Fibroblast of lung (primary cell): ENCODE measurements at places on chromosomes 2 and 18. TPM values are rescaled to one million over a fixed set of nuclear protein-coding genes. Genes with fewer than 3 reads are reported as not detected.

DNA sequence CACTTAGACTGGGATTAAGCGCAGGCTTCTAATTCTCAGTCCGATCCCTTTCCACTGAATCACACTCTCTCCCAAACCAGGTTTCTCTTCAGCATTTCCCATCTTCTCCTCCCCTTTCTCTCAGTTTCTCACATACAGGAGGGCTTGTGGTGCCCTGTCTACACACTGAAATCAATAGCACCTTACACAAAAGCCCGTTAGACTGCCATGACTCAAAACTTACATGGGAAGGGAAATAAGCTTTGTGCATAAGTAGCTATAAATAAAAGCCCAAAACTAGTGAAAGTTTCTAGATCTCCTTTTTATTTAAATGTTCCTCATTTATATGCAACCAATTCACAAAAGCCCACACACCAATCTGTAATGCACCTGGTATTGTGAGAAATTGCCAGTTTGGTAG lies 318.4 kb downstream of the TXNL1 start:
- DNase-seq, result no peak

DNA sequence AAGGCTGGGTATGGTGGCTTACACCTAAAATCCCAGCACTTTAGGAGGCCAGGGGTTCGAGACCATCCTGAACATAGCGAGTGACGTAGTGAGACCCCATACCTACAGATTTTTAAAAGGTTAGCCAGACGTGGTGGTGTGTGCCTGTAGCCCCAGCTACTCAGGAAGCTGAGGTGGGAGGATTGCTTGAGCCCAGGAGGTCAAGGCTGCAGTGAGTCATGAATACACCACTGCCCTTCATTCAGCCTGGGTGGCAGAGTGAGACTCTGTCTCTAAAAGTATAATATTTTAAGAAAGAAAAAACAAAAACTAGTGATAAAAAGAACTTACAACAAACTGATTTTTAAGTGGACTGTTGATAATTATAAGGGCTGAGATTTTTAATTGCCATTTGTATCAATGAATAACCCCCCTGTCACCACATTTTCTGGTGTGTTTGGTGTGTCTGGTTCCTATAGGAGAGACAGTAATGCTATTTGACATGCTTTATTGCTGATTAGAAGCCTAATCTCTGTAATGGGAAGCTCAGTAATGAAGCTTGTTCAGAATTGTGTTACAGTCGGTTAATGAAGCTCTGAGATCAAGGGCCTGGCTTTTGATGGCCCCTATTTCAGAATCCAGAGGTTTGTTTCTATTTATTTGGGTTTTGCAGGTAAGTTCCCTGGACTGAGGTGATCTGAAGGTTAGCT lies 147.0 kb downstream of the NEDD4L start:
- DNase-seq, result no peak

C2orf81 gene
- 0.25 and 0.37 TPM in 2 replicates for polyA plus RNA-seq

ST6GAL2 gene
- polyA plus RNA-seq, result not detected in 2 replicates

DNA sequence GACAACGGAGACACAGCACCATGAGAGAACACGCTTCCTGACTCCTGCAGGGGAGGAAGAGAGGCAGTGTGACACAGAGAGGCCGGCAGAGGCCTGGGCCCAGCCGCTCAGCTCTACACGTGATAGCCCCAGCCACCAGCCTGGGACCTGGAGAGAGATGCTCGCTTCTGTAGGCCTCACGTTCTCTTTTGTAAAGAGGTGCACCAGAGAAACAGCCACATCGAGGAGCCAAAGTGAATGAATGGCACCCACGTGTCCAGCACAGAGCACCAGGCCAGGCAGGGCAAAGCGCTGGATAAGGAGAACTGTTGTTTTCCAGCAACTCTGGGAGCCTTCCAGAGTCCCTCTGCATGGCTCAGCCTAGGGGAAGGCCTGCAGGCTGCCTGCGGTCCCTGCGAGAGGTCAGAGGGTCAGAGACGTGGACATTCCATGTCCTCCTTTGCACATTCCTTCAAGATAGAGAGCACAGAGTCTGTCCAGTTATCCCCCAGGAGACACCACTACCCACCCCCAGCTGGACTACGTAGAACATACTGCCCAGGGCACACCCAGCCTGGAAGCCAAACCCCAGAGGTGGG lies 14.2 kb downstream of the LIMS2 start:
- peak; percentile 54 for DNase-seq

GRCh38 chr2:88126772-88127637 lies 857 bp downstream of the FABP1 start:
- no peak for DNase-seq

GRCh38 chr2:110804915-110805314 lies 72.5 kb downstream of the ACOXL start:
- DNase-seq, result no peak

- DNase-seq, result no peak
Measured at GRCh38 chr2:30605197-30605596, 158.2 kb downstream of the LCLAT1 start.

- DNase-seq, result no peak
Measured at GRCh38 chr2:103781313-103781712, 1019.5 kb downstream of the TMEM182 start.

SERPINB8 gene
- polyA plus RNA-seq, result 21.0 and 24.8 TPM in 2 replicates

MEP1B gene
- polyA plus RNA-seq, result not detected in 2 replicates

DNA sequence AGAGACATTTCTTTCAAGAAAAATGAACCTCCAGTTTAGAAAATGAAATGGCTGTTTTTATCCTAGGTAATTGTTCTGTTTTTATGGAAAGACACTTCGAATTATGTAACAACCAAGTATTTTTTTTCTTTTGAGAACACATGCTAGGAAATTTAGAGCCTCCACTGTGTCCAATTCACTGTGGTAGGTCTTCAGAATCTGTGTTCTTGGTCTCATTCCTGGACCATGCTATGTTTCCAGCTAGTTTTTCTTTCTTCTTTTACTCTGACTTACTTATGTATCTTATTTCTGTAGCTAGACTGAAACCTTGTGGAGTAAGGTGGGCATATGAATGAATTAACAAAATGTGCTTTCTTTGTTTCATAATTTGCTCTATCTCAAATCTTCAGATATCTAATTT lies 391.7 kb upstream of the KLHL29 start:
- DNase-seq, result no peak

LRP1B gene
- polyA plus RNA-seq, result 0.01 TPM in 1 of 2 replicates, not detected in the other

GRCh38 chr2:120398996-120399888 lies 53.3 kb downstream of the INHBB start:
- no peak for DNase-seq

DNA sequence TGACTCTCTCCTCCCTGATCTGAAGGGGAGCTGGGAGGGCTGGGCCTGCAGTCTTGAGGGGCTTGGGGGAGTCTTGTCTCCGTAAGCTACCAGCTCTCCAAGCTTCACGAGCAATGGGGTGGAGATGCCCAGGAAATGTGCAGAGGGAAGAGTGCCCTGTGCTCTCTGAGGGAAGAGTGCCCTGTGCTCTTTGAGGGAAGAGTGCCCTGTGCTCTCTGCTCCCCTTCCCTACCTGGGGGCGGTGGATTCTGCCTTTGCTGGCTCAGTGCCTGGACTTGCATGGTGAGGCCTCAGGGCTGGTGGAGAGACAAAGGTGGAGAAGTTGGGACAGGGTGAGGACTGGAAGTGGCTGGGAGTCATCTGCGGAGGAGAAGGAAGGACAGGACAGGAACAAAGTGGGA lies 72.7 kb downstream of the TWIST2 start:
- no peak for DNase-seq

FABP1 gene
- not detected in 2 replicates for polyA plus RNA-seq

DNA sequence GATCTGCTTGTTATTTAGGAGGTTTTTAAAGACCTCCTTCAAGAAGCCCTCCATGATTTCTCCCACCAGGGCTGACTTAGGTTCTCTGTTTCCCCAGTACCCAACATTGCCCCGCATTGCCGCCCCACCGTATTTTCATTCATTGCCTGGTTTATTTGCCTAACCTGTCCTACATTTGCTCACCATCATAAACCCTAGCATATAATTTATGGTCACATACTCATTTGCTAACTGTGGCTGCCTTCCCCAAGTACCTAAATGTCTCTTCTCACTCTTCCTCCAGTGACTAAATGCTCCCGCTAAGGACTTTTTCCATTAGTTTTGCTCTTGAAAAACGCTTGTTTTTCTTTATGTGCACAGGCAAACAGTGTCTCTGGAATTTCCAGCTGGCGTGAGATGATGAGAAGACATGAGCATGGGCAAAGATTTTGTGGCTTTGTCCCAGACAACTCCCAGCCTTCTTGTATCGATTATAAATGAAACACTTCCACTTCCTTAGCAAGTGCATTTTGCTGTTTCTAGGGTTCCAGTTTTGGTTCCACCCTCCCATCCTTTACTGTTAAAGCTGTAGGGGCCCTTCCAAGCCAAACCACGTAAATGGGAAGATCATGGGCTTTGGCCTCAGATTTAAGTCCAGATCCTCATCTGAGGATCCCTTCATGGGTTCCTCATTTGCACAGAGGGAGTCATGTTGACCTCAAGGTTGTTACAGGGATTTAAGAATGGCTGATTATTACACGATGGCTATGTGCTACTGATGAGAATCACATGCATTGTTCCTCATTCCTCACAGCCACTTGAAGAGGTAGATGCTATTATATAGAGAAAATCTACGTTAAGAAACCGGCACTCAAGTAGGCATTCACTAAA lies 21.0 kb upstream of the ARMC9 start:
- no peak for DNase-seq

- peak; percentile 82 for DNase-seq
Measured at GRCh38 chr2:101736861-101737291, 39.4 kb downstream of the MAP4K4 start.

DNA sequence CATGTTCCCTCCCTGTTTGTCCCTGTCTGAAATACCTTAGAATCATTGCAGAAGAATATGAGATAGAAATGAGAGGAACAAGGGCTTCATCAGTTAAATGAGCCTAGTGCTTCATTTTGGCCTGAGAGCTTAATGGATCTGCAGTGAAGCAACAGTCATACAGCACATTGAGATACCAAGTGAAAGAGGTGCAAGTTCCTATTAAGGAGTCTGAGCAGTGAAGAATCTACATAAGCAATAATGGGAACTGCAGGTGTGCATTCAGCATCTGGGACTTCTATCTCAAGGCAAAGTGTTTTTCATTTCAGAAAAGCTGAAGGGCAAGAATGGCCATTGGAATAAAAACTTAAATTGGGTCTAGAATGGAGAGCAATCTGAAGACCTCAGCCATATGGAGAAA lies 323.2 kb upstream of the SLC39A10 start:
- no peak for DNase-seq

DNA sequence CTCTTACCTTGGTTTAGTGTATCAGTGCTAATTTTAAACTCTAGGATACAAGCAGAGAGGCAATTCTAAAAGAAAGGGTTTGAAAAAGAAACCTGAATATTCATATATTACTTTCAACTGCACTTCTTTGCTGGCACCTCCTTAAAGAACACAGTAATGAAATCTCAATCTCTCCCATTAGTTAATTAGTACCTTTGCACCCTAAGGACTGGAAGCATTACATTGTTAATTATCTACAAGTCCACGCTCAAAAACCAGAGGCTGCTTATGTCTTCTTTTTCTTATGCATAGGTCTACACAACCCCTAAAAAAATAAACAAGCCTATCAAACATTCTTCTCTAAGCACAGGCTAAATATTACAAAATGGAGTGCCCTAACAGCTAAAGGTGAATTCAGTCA lies 20.2 kb downstream of the EPHA4 start:
- DNase-seq, result no peak

FBXO41 gene
- polyA plus RNA-seq, result 0.38 and 0.51 TPM in 2 replicates

DNA sequence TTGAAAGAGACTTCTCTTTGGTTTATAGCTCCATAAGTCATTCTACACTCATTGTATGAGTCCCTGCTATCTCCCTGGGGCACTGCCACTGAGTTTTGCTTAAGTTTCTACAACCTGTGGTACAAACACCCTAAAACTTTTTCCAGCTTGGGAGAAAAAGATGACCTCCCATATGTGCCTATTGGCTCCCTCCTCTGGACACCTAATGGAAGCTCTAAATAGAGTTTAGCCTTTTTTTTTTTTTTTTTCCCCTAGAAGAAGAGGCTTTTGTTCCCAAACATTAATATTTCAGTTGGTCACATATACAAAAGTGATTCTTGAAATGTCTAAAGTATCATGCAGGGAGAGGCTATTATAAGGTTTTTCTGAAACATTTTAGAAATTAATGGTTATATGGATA lies 547.2 kb upstream of the TMEFF2 start:
- no peak for DNase-seq

GRCh38 chr2:29485631-29486030 lies 370.4 kb downstream of the CLIP4 start:
- no peak for DNase-seq

DNA sequence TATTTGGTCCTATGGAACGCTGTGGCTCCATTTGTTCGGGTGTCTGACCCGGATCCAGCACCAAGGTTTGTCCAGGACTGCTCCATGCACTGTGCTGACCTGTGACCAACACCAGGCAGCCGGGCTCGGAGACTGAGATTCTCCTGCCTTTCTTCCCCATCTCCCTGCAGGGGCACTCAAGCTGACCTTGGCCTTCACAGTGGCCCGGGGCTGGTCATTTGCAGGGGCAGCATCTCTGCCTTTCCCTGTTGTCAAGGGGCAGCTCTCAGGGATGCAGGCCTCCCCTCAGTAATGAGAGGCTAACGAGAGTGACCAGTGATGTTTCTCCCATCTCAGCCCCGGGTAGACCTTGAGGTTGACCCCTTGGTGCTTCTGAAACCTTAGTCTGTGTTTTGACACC lies 27.5 kb downstream of the MOCOS start:
- DNase-seq, result no peak

DNA sequence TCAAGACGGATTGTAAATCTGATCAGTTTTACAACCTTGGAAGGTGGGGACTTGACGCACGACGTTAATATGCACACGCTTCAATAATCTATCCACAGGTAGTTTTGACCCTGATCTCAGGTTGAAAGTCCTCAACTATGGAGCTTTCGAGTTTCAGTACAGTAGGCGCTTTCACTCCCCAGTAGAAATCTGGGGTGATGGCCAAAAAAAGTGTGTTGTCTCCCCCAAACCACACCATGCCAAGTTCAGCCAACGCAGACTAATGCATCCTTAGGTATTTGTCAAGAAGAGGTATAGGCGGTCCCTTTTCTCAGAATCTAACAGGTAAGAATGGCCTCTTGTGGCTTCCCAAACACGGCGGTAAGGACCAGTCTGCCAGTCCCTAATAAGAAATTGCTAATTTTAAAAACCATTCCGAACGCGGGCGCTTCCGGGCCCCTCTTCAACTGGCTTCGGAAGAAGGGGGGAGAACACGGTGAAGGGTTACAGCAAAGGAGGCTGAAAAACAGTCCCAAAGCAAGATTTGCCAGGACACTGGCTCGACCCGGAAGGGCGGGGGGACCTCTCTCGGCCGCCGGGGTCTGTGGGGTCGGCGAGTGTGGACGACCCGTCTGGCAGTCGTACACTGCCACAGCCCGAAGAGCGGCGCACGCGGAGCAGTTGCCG lies 659 bp downstream of the FAM210A start:
- DNase-seq, result peak; percentile 10

EPB41L3 gene
- polyA plus RNA-seq, result 3.1 and 34.0 TPM in 2 replicates

DNA sequence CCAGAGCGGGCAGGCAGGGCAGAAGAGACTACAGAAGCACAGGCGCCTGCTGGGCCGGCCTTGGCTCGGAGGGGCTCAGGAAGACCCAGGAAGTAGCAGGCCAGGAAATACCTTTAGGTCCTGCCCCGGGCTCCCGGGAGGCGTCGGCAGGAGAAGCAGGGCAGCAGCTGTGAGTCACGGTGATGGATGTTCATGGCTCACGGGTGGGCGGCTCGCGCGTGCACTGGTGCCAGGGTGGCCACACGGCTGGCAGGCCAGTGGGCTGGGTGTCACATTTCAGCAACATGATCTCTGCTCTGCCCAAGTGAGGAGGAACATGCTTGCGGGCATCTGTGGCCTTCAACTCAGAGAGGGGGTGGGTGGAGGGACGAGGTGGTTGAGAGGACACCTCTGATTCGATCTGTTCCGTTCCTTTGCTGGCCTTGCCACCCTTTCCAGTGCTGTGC lies 139.3 kb downstream of the KLHL29 start:
- DNase-seq, result peak; percentile 38

GRCh38 chr18:74840492-74841167 lies 243.0 kb downstream of the ZNF407 start:
- peak; percentile 53 for DNase-seq

FBLN7 gene
- 4.6 and 5.1 TPM in 2 replicates for polyA plus RNA-seq
